ENCODE measurements at places on chromosomes 13 and 19. TPM values are rescaled to one million over a fixed set of nuclear protein-coding genes. Genes with fewer than 3 reads are reported as not detected.
A peak's percentile ranks its signal among the peaks of the same experiment; 100 is the strongest.

DNA sequence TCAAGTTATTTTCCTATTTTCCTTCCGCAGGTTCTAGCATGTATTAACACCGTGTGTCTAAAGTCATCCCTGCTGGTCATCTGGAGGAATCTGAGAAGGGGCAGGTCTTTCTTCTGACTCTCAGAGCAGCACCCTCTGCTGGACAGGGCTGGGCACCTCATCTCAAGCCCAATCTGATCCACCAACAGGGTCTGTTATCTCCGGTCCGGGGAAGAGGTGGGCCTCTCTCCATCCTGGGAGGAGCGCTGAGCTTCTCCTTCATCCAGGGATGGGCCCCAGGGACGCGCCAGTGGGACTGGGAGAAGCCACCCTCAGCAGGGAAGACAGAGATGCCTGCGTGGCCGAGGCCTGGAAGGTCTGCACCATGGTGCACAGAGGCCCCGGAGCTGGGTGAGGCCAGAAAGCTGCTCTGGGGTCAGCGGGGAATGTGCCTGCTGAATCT lies 26.0 kb upstream of the ZNF331 start:
- peak; percentile 51 for DNase-seq

DNA sequence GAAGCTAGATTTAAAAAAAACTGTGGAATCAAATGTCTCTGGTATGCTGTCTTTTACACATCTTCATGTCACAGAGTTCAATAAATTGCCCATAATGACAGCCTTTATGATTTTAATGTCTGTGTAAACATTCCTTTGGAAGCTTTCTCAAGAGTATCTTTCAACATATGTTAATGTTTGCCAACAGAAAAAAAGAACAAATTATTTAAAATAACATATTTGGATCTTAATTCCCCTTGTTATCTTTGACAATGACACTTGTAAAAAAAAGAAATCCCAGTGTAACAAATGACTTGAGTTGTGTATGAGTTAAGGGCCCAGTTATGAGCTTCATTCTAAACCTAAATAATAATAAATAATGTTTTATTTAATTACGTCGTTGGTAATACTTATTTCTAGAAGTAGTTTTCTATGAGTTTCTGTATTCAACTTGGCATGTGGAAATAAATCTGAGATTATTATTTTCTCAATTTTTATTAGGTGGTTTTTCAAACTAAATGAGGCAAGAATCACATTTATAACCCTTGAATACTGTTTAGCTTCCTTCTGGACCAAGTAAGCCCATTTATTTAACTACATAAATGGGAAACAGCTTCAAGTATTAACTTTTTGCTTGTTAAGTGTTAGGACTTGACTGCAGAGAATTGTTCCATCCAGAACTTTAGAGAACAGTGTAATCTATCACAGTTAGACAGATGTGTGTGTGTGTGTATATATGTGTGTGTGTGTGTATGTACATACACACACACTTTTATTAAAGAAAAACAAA lies 182.1 kb downstream of the POSTN start:
- no peak for DNase-seq

DNA sequence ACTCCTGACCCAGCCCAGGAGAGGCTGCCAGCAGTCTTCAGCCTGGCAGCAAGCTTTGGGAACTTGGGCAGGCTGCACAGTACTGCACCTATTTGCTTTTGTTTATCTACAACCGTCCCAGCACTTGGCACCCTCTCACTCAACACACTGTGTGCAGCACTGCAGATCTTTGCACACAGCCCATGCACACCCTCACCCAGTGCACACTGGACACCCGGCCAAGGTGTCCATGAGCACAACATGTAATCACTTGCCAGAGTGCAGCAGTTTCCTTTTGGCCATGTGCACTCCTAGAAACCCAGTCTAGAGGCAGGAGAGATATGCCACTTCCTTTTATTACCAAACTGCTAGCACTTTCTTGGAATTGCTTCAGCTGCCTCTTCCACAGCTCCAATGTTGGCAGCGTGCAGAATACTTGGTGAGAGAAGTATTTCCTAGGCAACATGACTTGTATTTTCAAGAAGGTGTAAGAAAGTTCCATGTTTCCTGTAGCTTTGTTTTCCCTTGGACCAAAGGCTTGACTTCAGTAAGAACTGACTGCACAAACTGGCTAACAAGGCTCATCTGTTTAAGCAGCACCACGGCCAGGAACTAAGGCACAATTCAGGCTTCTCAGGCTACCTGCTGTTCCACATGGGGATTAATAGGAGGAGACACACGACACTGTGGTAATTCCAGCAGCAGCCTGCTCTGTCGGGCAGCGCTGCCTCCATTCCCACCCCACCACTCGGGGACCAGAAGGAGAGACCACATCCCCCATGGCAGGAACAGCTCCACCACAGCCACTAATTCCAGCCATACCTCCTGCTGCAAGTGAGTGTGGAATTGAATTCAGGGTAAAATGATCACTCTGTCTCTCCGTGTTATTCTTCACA lies 15.3 kb downstream of the ATP7B start:
- peak; percentile 23 for DNase-seq

PMIS2 gene
- not detected for total RNA-seq

CCDC70 gene
- total RNA-seq, result not detected

GRCh38 chr13:45162821-45163220 lies 38.0 kb downstream of the KCTD4 start:
- DNase-seq, result no peak

DNA sequence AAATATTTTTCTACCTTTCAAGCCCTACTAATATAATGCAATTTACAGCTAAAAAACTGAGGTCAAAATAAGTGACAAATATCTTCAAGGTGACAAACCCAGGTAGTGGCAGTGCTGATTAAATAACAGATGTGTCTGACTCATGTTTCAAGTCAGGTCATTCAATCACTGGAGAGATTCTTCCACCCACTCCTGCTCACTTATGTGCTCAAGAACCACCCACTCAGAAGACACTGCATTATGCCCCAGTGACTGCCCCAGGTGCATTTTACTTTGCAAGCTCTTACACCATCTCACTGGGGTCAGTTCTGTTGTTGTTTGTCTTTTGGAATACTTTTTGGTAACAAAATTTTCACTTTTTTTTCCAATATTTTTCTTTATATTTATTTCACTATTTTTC lies 2.2 kb downstream of the ZNF100 start:
- DNase-seq, result no peak

ZNF780A gene
- 11.9 TPM for total RNA-seq

DNA sequence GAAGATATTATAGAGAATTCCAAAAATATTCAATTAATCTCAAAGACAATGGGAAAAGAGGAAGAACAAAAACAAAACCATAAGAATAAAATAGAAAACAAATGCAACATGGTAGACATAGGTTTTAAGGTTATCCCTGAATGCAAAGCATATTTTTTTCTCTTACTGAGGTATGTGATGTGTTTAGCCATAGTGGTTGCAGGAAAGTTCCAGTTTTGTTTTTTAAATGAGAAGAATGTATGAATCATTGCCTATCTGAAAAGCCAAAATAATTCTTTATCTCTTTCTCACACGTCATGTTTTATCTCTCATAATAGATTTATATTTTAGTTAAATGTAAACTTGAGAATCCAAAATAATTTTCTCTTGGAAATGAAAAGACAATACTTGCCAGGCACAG lies 2591.7 kb upstream of the PCDH20 start:
- DNase-seq, result no peak

KCNK6 gene
- total RNA-seq, result 5.1 TPM

GRCh38 chr13:51768378-51768921 lies 35.5 kb downstream of the DHRS12 start:
- no peak for DNase-seq

PLVAP gene
- total RNA-seq, result 20.8 TPM

DUS3L gene
- 14.8 TPM for total RNA-seq

U2AF1L4 gene
- total RNA-seq, result 17.4 TPM

DNA sequence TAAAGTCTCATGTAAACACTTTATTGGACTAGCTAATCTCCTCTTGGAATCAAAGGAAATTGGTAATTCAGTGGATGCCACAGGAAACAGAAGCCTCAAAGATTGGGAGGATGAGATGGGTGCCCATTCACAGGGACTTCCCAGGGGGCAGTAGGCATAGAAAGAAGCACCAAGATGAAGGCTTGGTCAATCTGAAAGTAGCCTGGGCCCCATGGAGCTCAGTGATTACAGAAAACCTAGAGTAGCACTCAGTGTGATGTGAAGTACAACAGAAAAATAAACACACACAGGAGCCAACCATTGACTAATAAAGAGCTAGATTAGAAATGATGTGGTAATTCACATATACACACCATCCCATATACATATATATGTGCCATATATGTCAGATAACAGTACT lies 560.6 kb downstream of the TBC1D4 start:
- DNase-seq, result no peak

GRCh38 chr19:6632002-6632621 lies 37.8 kb downstream of the TNFSF14 start:
- DNase-seq, result no peak

HSD17B14 gene
- 5.3 TPM for total RNA-seq

- DNase-seq, result no peak
Measured at GRCh38 chr13:39577203-39577602, 25.8 kb downstream of the LHFPL6 start.

- no peak for DNase-seq
Measured at GRCh38 chr13:74299721-74300120, 165.5 kb upstream of the KLF12 start.

DNA sequence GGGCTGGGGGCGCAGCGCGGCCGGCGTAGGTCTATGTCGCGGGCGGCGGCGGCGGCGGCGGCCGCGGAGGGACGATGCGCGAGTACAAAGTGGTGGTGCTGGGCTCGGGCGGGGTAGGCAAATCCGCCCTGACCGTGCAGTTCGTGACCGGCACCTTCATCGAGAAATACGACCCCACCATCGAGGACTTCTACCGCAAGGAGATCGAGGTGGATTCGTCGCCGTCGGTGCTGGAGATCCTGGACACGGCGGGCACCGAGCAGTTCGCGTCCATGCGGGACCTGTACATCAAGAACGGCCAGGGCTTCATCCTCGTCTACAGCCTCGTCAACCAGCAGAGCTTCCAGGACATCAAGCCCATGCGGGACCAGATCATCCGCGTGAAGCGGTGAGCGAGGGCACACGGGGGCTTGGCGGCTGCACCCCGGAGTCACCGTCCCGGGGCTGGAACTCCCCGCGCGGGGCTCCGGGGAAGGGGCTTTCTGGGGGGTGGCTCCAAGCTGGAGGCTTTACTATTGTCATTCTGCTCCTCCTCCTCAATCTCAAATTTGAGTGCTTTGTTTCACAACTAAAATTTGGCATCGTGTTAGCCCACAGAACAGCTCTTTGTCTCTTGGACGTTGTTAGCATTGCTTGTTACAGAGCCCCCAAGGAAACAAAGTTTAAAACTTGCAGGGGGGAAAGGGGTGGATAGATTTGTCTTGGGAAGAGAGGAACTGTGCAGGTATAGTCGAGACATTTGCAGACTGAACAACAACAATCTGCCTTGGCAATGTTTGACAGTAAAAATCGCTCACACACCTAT lies 630 bp downstream of the RAP2A start:
- peak; percentile 26 for DNase-seq

DNA sequence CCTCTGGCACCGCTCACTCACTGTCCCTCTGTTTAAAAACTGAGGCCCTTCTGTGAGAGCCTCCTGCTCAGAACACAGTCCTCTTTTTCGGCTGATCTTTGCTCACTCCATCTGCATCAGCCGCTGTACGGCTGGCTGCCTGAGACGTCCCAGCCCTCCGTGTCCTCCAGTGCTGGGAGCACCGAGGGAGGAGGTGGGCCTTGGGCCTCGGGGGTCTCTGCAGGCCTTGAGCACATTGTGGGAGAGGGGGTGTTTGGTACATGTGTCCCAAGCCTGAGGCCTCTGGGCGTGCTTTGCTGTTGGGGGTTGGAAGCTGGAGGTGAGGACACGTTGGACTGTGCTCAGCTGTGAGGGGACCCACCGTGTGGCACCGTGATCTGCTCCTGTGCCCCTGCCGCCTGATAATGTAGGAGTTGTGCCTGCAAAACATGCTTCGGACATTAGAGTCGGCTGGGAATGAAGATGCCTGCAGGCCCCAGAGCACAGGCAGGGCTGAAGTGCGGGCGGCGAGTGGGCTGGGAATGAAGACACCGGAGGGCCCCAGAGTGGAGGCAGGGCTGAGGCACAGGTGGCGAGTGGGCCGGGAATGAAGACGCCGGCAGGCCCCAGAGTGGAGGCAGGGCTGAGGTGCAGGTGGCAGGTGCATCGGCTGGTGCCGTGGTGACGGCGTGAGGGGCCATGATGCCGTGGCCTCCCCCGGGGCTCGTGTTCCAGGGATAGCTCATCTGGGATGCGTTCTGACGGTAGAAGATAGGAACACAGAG lies 30.6 kb downstream of the MCF2L start:
- no peak for DNase-seq

GRCh38 chr13:77919246-77919920 lies 752 bp upstream of the EDNRB start:
- peak; percentile 70 for DNase-seq

- DNase-seq, result no peak
Measured at GRCh38 chr13:41008349-41008980, 10.7 kb downstream of the ELF1 start.

MTUS2 gene
- 69.3 TPM for total RNA-seq

TMEM272 gene
- 0.65 TPM for total RNA-seq

GRCh38 chr19:14198384-14199376 lies 7.3 kb downstream of the ADGRL1 start:
- no peak for DNase-seq

GRCh38 chr13:88979465-88980175 lies 1308.4 kb downstream of the SLITRK5 start:
- DNase-seq, result no peak

ING1 gene
- total RNA-seq, result 9.3 TPM

ELAVL1 gene
- total RNA-seq, result 55.9 TPM

GRCh38 chr13:39318161-39318560 lies 279.9 kb downstream of the NHLRC3 start:
- DNase-seq, result no peak

CLEC17A gene
- not detected for total RNA-seq

- no peak for DNase-seq
Measured at GRCh38 chr13:56561327-56561726, 579.4 kb upstream of the PRR20A start.

- peak; percentile 61 for DNase-seq
Measured at GRCh38 chr19:53394522-53394973, 401 bp upstream of the ZNF765 start.

DNA sequence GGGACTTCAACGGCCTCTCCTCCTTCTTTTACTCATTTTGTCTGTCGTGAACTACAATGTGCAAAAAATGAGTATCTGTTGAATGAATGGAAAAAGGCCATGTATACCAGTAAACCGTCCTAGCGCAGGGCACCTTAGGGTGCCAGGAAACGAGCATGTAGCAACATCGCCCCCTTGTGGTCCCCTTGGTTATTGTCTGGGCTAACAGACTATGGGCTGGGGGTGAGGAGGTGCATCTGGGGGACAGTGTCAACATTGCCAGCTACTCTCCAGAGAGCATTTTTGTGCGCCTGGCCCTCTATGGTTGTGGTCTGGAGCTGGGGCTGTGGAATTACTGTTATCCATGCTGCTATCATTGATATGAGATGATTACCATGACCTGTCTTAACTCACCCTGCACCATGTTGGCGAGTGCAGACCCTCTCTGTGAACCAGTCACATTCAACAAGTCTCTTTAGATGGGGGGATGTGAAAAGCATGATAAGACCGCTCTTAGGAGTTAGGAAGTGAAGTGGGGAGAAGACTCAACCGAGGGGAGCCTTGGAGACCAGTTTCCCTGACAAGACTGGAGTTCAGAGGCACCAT lies 22.8 kb upstream of the SIGLEC11 start:
- peak; percentile 41 for DNase-seq

Data from heart right ventricle (tissue), 16 donors.